ENCODE measurements at places on chromosomes 1 and 21.

DNA sequence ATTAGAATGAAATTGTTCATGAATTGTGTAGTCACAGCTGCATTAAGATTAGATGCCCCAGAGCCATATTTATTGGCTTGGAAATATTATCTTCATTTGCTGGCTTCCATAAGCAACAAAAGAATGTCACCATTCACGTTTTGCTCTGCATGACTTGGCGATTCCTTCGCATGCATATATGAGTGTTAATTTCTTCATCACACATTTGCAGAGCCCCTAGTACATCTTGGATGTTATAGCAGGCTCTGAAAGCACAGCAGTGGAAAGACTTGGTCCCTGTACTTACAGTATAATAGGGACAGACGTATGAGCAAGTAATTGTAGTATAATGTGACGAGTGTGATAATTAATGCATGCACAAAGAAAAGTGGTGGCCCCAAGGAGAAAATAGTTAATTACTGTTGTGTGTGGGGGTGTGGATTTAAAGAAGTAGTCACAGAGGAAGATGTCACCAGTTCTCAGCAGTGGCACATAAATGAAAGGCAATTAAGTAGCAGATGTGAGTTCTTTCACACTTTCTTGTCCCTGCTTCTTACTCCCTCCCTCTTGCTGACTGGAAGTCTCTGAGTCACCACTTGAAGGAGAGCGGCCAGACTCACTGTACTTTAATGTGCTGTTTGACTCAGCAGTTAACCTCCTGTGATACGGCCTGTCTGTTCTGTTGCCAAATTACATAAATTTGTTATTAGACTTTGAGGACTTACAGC lies 21.0 kb downstream of the S100A10 start:
- no peak for DNase-seq

DNA sequence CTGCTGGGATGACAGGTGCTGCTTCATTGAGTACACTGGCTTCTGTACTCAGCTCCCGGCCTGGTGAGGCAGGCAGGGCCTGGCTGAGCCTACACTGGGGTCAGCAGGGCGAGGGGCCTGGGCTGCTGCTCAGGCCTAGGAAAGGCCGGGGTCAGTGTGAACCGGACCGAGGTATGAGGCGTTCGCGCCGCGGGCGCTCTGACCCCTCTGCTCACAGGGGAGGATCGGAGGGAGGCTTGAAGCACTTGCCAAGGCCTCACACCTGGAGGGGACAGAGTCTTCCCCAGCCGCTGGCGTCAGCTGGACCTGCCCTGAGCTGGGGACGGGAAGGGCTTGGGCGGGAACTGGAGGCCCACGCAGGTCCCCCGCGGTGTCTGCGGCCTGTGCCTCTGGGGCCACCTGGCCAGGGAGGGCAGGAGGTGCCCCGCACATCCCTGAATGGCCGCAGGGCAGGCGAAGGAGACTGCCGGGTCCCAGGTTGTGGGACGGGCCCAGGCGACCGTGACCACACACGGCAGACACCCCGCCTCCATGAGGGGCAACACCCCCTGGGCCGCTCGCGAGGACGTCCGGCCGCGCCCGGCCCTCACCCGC lies 466 bp downstream of the PEX10 start:
- no peak for DNase-seq

DNA sequence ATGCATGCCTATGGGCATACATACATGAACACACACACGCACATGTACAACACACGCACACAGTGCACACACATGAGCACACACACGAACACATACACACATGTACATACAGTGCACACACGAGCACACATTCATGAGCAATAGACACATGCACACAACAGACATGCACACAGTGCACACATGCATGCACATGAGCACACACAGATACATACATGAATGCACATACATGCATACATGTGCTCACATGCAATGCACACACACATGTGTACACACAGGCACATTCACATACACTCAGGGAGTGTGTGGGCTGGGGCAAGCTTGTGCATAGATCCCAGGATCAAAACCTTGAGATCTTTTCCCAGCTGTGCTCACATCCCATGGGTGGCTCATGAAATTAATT lies 18.9 kb downstream of the CRYAA start:
- DNase-seq = no peak

DNA sequence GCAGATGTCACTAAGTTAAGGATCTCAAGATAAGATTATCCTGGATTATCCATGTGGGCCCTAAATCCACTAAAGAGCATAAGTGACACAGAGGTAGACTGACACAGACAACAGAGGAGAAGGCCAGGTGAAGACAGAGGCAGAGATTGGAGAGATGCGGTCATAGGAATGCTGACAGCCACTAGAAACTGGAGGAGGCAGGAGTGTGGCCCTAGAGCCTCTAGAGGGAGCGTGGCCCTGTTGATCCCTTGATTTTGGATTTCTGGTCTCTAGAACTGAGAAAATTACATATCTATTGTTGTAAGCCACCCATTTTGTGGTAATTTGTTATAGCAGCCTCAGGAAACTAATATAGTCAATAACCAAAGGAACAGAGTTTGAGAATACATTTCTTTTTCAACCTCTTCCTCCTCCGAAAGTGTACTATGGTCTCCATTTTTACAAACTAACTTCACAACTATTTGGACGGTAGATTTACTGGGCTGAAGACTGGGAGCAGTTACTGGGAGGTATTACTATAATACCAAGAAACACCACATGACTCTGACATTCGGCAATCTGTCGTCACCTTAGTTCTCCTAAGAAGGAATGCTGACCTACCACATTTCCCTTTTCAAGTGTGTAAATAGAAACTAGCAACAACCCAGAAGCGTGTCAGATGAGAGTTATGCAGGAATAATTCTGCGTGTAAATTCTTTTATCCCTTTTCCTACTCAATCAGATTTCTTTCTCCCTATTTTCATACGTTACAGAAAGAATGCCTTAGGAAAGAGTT lies 116.0 kb upstream of the ZNHIT6 start:
- no peak for DNase-seq

GRCh38 chr1:239367196-239367810 lies 19.1 kb upstream of the CHRM3 start:
- DNase-seq = no peak

DNA sequence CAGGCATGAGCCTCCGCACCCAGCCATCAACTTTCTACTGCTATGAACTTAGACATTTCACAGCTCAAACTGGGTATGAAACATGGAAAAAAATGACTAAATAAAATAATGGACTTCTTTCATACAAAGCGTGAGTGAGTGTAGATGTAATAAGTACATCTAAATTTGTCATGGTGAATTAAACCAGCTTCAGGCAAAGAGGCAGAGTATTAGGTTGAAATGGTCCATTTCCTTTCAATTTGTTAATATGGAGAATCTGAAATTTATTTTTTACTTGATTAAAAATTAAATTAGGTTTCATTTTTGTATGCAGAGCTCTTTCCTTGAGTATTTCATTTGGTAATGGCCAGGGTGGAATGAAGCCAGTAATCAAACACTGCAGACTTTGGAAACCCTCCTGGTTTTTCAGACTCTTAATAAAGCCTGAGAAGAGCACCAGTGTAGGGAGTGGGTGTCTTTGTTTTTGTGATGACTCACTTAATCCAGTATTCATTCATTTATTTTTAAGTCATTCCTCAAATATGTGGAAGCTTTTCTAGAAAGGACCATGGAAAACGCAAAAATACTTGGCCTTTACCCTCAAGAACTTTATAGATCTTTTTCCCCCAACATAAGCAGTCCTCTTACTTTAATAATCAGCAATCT lies 49.2 kb downstream of the ALG14 start:
- DNase-seq = no peak

- no peak for DNase-seq
These were observed 111.8 kb downstream of the OSBPL9 start for GRCh38 chr1:51728611-51729155.

DNA sequence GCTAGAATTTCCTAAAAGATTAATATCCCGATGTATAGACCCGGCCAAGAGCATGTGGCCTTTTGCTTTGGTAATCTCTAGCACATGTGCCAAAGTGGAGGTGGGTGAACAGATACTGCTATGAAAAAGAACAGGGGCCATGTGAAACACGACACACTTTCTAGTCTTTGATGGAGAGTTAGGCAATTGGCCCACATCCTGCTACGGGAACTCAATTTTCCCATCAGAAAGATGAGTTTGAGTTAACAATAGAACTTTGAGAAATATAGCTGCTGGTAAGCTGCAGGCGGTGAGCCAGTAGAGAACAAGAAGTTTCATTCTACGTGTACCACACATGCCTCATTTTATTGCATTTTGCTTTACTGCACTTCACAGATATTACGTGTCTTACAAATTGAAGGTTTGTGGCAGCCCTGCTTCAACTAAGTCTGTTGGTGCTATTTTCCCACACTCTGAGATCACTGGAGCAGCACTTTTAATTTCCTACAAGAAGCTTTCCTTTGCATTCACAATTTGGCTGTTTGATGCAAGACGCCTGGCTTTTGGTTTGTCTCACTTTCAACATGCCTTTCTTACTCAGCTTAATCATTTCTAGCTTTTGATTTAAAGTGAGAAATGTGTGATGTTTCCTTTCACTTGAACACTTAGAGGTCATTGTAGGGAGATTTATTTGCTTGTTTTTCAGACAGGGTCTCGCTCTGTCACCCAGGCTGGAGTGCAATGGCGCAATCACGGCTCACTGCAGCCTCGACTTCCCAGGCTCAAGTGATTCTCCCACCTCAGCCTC lies 46.3 kb downstream of the HTR6 start:
- DNase-seq = no peak

- DNase-seq = no peak
These were observed 122.4 kb downstream of the AKT3 start for GRCh38 chr1:243727503-243728203.

DNA sequence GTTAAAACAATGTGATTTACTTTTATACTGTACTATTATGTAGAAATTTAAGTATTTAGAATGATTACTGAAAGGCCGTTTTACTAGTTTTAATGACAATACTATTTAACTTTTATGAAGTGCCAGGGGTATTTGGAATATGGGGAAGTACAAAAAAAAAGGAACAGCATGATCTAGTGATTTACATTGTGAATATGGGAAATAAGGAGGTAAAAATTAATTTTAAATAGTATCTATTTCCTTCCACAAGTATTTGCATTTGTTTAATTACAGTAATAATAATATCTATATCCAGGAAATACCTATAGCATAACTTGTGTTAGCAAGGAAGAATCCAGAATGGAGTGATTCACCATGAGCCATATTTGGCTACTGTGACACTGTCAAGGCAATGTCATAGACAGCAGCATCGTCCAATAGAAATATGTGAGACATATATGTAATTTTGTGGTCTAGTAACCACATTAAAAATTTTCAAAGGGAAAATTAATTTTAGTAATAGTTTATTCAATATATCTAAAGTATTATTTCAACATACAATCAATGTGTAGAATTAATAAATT lies 22.0 kb downstream of the CNST start:
- no peak for DNase-seq

GRCh38 chr1:35962952-35963351 lies 32.0 kb downstream of the AGO3 start:
- DNase-seq = no peak

GRCh38 chr1:82790556-82790955 lies 989.8 kb downstream of the ADGRL2 start:
- no peak for DNase-seq

All from stimulated activated CD4-positive, alpha-beta T cell treated with anti-CD3 and anti-CD28 coated beads, Interleukin-1b, Interleukin-23, amount 100 ng/mL, for 24 hours (primary cell).